HCT116 (cell line): ENCODE measurements at places on chromosomes 6 and 20.

DNA sequence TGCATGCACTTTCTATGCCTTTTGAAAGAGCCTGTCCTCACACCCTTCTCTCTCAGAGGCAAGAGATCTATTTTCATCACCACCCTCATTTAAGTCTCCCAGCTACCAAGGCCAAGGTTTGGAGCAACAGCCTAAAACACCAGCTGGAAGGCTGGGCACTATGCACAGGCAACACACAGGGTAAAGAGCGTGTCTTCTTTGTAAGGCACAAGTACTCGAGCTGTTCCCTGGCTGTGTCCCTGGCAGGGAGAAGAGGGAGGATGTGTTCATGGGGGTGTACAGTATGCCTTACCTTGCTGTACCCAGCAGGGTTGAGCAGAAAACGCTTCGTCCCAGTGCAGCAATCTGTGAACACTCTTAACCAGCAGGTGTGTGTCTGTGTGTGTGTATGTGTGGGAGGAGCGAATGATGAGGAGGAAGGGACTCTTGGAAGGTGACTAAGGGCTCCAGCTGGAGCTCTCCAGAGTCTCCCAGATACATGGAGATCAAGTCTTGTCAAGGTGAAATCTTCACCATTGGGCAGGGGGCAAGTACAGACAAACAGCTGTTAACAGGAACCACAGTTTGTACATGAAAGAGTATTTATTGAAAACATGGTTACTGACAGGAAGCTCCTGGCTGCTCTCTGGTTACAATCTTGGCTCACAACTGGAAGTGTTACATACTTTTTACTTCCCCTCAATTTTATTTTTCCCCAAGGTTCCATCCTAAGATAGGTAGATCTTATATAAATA lies 40.8 kb downstream of the ELMO2 start:
- no peak for DNase-seq

DNA sequence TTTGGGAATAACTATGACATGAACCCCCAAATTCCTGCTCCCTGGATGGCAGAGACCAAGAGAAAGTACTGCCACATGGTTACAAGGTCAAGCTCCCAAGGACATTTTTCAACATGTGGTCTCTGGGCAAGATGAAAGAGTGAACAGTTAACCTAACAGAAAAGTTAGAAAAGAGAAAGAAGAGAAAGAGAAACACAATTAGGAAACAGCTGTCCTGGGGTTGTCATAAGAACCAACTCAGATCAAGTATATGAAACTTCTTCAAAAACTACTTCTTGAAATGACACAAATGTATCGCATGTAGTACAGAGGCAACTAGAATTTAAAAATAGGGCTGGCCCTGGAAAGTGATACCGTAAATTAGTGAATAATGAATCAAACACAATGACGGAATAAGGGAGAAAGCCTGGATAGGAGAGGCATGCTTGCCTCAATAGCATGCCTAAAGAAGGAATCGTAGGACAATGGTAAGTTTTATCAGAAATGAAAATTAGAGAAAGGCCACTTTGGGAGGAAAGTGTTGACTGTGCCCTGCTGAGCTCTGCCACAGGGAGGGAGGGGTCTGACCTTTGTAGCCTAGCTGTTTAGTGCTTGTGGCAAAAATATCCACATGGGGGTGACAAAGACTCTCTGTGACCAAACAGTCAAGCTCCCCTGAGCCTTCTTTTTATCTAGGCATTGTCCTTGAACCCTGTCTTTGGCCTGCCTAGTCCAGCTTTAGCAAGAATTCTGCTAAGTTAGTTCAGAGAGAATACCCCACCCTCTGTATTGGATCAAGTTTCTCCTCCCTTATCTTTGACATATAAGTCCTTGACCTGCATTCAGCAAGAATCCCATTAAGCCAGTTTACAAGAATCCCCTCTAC lies 4.3 kb upstream of the DCBLD1 start:
- no peak for DNase-seq

- no peak for DNase-seq
Measured at GRCh38 chr6:39599341-39599740, 125.9 kb downstream of the KIF6 start.

GRCh38 chr6:25062070-25062811 lies 126.5 kb upstream of the RIPOR2 start:
- no peak for DNase-seq

- DNase-seq, result no peak
Measured at GRCh38 chr6:139311831-139312230, 20.0 kb upstream of the TXLNB start.

DNA sequence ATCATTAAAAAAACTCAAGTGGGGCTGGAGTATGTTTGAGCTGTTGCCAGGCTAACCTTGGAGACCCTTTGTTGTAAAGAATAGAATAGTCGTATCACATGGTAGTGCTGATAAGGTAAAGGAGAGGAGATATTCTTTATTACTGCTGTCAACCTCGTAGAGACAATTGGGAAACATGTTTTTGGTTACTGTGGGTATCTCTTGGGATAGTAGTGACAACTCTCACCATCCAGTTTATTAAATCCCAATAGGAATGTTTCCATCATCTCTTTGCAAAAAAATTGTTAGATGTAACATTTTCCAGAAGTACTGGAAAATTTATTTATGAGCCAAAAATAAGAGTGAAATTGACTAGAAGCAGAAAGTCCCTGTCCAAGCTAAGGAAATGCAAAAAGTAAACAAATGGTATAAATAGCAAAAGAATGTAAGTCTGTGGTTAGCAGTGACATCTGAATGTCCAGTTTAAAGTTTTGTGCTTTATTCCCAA lies 829.3 kb upstream of the CITED2 start:
- DNase-seq, result no peak

- no peak for DNase-seq
Measured at GRCh38 chr20:1663917-1664316, 6.3 kb upstream of the SIRPG start.

- DNase-seq, result no peak
Measured at GRCh38 chr6:154611241-154611640, 100.8 kb upstream of the CNKSR3 start.

DNA sequence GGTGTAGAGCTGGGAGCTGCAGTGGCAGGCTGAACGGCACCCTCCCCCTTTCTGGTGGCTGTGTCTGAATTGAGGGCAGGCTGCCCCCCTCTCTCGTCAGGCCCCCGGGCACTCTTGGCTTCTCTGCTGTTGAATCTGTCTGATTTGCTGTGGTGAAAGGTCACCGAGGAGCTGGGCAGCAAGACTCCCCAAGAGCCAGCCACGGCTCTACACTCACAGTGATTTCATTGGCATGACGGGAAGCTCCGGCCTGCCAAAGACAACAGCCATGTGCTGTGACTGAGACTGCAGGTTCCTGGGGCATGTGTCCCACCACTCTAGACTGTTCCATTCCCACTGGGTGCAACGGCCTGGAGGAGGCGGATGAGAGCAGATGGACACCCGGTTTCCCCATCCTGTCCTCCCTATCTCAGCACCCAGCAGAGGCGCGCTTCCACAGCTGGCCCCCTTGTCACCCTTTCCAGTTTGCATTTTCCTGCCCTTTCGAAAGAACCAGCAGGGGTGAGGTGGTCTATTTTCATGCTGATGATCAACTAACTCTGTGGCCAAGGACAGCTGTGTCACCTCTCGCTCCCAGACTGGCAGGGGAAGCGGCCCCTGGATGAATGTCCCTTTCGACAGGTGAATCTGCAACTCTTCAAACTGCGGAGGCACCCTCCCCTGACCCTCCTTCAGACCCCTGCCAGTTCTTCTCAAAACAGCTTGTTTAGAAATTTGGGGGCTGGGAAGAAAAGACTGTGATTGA lies 2.2 kb downstream of the APCDD1L start:
- DNase-seq, result no peak

DNA sequence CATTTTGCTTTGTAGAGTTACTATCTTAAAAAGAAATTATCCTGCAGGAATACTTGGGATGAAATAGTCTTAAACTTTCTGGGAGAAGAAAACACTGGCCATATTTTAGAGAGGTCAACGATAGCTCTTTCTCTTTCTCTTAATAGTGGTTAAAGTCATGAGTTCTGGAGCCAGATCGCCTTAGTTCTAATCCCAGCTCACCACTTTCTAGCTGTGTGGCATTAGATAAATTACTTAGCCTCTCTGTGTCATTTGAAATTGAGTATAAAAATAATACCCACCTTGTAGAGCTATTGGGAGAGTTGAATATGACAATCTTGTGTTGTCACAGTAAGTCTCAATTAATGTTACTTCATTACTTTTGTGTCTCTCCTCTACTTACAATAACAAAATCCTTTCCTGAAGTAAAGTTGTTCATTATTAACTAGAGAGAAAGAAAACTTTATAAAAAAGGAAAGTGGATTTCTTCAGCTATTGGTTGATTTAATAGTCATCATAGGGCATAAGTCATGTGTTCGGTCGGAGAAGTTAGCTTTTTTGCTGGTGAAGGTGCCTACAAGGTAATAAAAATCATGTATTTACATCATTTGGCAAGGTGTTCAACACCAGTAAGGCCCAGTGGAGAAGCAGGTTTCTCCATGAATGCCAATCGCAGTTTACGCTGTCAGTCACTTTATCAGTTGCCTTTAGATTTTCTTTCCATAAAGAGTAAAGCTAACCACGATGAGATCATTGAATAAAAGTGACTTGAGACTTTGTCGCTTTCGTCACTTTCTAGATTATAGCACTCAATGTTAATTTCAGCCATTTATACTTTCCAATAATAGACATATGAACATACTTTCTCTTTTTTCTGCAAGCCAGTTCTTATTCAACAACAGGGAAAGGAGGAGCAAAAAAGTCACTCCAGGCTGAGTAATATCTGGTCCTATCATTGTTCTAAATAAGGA lies 2.0 kb downstream of the NEDD9 start:
- no peak for DNase-seq

DNA sequence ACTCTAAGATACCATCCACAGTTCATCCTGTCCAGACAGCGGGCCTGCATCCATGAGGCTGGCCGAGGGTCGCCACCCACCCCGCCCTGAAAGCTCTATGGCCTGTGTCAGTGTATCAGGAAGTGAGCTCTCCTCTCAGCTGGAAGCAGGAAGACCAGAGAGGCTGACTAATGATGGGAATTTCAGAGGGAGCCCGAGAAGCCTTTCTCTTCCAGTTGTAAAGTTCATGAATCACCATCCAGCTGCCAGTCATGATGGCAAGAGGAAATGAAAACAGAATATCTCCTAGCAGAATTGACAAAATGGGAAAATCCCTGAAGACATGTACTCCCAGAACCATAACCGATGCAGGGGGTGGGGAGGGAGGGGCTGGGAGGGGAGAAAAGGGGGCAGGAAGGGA lies 109.6 kb upstream of the RPS6KA2 start:
- peak; percentile 64 for DNase-seq

GRCh38 chr6:21085643-21086042 lies 507.9 kb upstream of the SOX4 start:
- DNase-seq, result no peak

DNA sequence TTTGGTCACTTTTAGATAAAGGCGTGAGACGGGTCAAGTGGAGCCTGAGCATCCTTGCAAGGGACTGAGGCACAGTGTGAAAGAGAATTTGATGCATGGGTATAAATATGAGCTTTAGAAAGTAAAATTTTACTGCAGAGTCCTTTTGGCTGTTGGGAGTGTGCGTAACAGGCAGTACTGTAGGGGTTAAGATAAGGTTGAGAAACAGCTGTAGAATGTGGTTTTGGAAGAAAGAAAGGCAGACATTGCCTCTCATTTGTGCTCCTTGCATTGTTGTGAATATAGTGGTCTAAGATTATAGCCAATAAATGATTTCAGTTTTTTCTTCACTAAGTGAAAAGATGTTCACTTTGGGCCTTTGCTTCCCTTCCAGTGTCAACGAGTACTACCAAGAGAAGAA lies 73.0 kb downstream of the RREB1 start:
- DNase-seq, result no peak

GRCh38 chr20:45630371-45630770 lies 713 bp downstream of the WFDC9 start:
- no peak for DNase-seq
